ENCODE measurements at places on chromosomes 11 and 22. TPM values are rescaled to one million over a fixed set of nuclear protein-coding genes. Genes with fewer than 3 reads are reported as not detected.

DNA sequence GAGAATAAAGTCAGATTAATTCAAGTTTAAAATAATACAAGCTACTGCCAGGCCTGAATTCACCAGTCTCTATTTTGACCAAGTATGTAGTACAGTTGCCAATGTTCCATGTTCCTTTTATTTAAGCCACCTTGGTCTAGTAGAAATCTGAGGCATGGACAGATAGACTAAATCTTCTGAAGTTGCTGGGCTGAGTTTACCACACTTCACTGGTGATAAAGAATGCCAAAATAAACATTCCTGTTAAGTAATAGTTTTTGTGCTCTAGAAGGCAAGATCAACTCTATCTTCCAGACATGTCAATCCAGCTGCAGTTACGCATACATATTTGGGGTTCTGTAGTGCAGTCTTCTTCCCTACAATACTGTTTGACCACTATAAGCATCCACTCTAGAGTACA lies 83.9 kb upstream of the C11orf87 start:
- no peak for DNase-seq

DNA sequence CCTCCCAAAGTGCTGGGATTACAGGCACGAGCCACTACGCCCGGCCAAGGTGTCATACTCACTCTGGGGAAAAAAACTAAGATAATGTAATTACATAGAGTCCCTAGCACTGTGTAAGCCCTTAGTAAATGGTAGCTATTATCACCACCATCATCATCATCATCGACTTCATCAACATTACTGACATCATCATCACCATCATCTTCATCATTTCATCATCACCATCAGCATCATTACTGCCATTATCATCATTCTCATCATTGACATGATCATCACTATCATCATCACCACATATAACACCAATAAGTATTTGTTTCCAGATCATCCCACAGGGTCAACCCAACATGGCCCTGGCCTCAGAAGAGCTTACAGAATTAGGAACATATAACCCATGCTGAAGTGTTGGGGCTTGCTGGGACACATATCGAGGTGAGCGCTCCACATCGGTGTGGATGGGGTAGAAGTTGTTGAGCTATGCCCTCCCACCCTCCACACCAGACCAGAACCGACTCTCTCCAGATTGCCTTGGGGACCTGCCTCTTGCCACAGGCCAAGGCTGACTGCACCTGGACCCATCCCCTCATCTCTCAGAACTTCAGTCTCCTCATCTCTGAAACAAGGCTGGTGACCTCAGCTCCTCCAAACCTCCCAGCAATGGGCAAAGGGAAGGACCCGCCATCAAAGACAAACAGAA lies 14.7 kb upstream of the CD5 start:
- no peak for DNase-seq

GRCh38 chr22:47084226-47084625 lies 321.8 kb downstream of the TBC1D22A start:
- no peak for DNase-seq

Gene PNPLA5
- total RNA-seq = not detected

Gene CCDC87
- total RNA-seq = 0.47 TPM

All from ovary (tissue), 10 donors.